HuH-7.5 (cell line): ENCODE measurements at places on chromosomes 5 and 9.

GRCh38 chr5:31663519-31663918 lies 24.6 kb downstream of the PDZD2 start:
- no peak for DNase-seq

- DNase-seq = no peak
Observed at GRCh38 chr9:31623511-31623910, 760.9 kb upstream of the ACO1 start.

GRCh38 chr9:132207839-132208615 lies 46.2 kb downstream of the NTNG2 start:
- DNase-seq = no peak

- DNase-seq = no peak
Observed at GRCh38 chr9:97374811-97375210, 37.1 kb upstream of the TDRD7 start.

GRCh38 chr5:92822183-92822582 lies 758.8 kb downstream of the NR2F1-AS1 start:
- no peak for DNase-seq

- DNase-seq = no peak
Observed at GRCh38 chr5:59293700-59294099, 599.8 kb downstream of the PDE4D start.

GRCh38 chr5:137758715-137759306 lies 4.6 kb upstream of the HNRNPA0 start:
- DNase-seq = no peak

- no peak for DNase-seq
Observed at GRCh38 chr5:179166171-179166885, 106.2 kb downstream of the ZNF354C start.
